ENCODE measurements at places on chromosomes 1 and 21.
A peak's percentile ranks its signal among the peaks of the same experiment; 100 is the strongest.

DNA sequence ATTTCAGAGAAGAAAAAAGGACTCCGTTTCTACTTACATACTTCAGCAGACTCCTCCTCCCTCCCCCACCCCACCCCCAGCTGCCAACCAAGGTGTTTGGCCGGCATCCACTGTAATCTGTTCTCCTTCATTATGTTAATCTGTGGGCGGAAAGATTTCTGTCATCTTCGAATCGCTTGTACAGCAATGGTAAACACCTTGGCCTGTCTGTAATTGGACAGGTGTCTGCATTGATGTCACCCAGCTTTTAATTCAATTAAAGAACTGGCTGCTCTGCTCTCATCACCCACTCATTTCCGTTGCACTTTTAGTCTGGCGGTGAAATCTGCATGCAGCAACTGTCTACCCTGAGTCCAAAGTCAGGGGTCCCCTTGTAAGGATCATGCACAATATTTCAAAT, 368.6 kb downstream of the USH2A start:
- DNase-seq: no peak

GRCh38 chr1:161198897-161199431, at the start of gene ADAMTS4:
ADAMTS4 (minus strand) TSS chr1:161199054; CDS start chr1:161198627, 427 bp downstream.
- no peak for DNase-seq

GRCh38 chr1:171645553-171646248, 6.8 kb downstream of the MYOC start:
- DNase-seq: no peak

DNA sequence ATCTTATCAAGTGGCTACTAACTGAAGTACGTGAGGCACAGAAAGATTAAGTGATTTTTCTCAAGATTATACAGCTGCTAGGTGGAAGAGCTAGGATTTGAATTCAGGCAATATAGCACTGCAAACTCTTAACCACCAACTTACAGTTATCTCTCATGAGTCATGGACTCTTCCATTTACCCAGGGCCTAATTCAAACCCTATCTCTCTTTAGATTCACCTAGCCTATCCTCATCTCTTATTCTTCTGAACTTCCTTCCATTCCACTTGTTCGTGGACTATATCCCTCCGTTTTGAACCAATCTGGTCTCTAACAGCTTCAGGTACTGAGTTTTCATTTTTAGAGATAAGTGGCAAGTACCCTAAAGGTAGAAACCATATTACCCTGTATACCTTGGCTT, 92.8 kb upstream of the DMRTA2 start:
- DNase-seq: no peak

GRCh38 chr1:21874328-21874727, 62.3 kb downstream of the LDLRAD2 start:
- DNase-seq: no peak

DNA sequence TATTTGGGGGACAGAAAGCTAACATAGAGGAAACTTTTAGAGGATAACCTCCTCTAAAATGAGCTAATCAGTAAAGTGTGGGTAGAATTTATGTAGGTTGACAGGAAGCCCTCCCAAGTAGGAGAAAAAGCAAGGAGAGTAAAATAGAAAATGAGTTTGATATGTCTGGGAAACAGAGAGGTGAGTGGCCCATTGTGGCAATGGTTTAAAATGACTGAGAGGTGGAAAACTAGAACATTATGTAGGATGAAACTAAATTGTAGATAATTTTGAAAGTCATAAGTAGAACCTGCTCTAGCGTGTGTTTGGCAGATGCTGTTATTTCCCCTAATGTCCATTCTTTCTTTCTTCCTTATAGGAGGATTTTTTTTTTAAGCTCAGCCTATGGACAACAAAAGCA, 8.5 kb upstream of the LPGAT1 start:
- DNase-seq: no peak

DNA sequence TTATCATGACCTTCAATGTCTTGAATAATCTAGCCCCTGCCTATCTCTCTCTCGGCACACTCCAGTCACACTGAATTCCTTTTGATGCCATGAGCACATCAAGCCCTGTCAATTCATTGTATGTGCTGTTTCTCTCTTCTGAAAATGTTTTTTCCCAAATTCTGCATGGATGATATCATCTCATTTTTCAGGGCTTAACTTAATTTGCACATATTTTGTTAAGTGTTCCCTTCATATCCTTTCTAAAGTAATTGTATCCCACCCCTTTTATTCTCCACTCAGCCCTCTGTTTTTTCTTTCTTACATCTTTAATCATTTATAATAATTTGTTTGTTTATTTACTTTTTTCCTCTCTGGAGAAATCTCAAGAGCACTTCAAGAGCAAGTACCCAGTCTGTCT, 149.9 kb downstream of the ZNF326 start:
- no peak for DNase-seq

DNA sequence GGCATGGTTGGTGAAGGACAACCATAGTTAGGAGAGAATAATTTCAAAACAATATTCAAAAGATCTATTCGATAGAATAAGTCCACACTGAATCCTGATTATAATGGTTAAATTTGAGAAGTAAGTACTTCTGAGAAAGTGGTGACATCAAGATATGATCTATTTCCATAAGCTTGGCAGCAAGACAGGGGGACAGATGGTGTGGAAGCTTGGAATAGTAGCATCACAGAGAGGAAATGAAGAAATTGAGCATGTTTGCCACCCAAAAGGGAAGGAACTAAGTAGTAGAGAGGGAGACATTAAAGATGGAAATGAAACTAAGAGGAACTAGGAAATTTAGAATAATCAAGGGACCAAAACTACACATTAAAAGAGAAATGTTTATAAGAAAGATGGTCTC, 94.5 kb downstream of the OLFM3 start:
- DNase-seq: peak; percentile 42

DNA sequence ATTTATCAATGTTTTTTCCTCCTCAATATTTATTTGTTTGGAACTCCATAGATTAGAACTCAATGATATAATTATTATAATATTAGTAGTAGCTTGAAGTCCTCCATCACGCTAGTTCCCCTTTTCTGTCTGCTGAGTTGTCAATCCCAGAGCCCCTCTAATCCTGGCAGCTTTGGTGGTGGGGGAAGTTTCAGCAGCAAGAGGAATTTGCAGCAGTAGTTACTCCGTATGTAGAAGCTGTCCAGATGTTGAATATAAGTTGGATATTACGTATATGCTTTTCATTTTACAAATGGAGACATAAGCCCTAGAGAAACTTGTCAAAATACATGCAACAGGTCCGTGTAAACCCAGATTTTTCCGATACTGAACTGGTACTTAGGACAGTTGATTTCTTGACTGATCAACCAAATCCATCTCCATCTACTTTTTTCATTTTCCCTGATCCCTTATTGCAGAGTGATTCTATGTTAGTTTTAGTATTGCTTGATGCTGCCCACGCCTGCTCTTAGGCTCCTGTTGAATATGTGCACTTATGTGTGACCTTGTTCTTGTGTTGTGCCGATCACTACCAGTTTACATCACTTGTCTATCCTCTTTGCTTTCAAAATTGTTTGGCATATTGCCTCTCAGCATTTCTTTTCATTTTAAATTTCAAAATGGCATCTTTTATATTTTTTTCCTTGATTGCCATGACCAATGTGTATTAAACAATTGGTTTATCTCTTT, 28.1 kb downstream of the SMAP2 start:
- peak; percentile 67 for DNase-seq

DNA sequence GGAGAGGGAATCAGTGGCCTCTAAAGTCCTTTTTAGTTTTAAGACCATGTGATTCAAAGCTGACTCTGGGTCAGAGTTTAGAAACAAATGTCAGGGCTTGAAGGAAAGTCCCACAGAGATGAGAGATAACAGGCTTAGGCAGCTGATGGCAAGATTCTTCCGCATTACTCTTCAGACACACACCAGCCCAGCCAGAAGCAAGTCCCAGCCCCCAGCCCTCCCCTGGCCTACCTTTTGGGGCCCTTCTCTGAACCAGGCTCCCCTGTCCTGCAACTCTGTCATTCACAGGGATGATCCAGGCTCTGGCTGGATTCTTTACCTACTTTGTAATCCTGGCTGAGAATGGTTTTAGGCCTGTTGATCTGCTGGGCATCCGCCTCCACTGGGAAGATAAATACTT, 13.1 kb upstream of the CASQ1 start:
- no peak for DNase-seq

GRCh38 chr1:180267761-180268555, 37.9 kb downstream of the LHX4 start:
- DNase-seq: no peak

- no peak for DNase-seq
Observed at GRCh38 chr1:110293601-110294104, 45.5 kb upstream of the RBM15 start.

- no peak for DNase-seq
Observed at GRCh38 chr1:224185208-224185607, 2.2 kb downstream of the DEGS1 start.

- no peak for DNase-seq
Observed at GRCh38 chr21:38413958-38414548, 84.2 kb downstream of the ERG start.

GRCh38 chr1:94731891-94732290, 88.3 kb upstream of the SLC44A3 start:
- DNase-seq: no peak

DNA sequence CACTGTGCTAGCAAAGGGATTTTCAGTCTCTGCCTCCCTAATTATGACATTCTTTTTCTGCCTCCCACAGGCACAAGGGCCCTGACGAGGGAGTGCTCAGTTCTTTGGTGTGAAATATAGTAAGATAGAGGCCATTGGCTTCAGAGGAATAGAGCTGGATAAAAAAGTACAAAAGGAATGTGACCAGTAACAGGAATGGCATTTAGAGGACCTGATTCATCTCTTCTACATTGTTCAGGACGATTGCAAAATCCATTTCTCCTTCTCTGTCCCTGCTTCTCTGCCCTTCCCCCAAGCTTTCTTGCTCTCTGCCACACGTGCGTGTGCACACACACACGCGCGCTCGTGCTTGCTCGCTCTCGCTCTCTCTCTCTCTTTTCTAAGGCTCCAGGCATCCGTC, 668.2 kb downstream of the KIF26B start:
- peak; percentile 27 for DNase-seq

DNA sequence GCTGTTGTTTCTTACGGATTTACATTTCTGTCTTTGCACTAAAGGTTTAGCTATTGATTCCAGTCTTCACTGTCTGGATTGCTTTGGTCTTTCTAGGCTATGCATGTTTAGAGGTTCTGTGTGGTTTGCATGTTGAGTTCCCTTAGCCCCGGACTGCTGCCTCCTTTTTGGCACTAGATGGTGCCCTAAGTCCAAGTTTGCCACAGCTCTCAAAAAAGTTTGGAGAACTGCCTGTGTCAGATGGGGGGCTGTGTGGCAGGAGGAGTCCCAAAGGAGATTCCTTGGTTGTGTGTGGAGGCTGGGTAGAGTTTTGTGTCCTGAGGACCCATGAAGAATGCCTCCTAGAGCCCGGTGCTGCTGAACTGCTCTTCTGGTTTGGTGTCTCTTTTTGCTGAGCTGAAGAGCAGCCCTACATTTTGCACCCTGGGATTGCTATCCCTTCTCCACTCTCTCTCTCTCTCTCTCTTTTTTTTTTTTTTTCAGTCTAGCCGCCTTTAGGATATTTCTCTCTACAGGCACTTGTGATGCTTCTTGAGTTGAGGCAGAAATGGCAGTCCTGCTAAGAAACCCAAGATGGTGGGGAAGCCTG, 74.4 kb downstream of the PTGS2 start:
- DNase-seq: peak; percentile 50

- DNase-seq: peak; percentile 93
Observed at GRCh38 chr1:32336963-32337675, 1.1 kb upstream of the MARCKSL1 start.

DNA sequence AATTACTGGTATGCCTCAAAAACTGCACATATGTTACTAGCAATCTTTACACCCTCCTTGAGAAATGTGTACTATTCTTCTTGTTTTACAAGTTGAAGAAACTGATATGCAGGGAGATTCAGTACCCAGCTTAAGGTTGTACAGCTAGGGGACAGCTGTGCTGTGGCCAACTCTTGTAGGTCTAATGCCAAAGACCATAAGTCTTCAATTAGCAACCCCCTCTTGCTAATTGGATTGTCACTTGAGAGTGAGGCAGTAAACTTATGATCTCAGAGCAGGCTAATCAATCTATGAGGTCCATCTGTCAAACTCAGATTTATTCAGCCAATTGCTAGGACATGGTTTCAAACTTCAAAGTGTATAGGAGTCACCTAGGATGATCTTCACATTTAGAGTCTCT, 492.0 kb upstream of the USP24 start:
- DNase-seq: no peak

DNA sequence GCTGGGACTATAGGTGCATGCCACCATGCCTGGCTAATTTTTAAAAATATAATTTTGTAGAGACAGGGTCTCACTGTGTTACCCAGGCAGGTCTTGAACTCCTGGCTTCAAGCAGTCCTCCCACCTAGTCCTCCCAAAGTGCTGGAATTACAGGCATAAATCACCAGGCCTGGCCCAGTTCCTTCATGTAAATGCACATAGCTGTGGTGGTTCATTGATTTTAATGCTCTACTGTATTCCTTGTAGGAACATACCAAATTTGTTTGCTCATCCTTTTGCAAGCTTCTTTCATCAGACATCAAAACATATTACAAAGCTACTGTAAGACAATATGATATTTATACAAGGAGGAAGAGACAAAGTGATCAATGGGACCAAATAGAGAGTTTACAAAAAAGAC, 237.5 kb upstream of the ESRRG start:
- DNase-seq: no peak

GRCh38 chr21:33377221-33377920, 25.8 kb upstream of the IFNGR2 start:
- no peak for DNase-seq

DNA sequence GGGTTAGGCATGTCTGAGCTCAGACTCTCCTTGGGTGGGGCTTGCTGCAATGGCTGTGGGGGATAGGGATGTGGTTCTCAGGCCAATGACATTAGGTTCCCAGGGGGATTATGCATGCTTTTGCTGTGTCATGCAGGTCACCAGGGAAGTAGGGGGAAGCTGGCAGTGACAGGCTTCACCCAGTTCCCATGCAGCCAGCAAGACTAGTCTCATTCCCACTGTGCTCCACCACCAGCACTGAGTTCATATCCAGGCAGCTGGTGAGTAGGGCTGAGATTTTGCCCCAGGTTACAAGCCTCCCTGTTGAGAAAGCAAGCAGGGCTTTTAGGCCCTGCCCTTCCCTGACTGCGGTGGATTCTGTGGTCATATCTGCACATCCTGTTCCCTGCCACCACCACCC, 32.1 kb upstream of the PLA2G5 start:
- peak; percentile 52 for DNase-seq

GRCh38 chr21:16124378-16125138, 394.8 kb downstream of the USP25 start:
- DNase-seq: no peak

DNA sequence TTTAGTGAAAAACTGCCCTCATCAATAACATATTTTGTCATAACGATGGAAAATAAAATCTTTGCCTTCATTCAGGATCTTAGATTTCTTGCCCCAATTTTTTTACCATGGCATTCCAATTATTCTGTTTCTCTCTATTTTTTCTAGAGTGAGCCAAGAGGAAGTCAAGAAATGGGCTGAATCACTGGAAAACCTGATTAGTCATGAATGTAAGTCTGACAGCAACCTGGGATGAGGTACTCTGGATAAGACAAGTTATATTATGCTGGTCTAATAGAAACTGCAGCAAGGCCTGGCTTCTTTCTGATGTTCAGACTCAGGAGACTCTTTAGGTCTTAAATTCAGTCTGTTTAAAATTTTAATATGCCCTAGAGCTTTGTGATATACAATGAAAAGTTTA, 3.5 kb downstream of the RGS4 start:
- DNase-seq: no peak

All from MV-4-11 (cell line).